NCI-H146 (cell line): ENCODE measurements at places on chromosomes 2 and 18.

GRCh38 chr2:51579412-51579811 is 547.5 kb upstream of the NRXN1 start:
- no peak for DNase-seq

GRCh38 chr2:8522687-8523086 is 159.2 kb upstream of the ID2 start:
- no peak for DNase-seq

DNA sequence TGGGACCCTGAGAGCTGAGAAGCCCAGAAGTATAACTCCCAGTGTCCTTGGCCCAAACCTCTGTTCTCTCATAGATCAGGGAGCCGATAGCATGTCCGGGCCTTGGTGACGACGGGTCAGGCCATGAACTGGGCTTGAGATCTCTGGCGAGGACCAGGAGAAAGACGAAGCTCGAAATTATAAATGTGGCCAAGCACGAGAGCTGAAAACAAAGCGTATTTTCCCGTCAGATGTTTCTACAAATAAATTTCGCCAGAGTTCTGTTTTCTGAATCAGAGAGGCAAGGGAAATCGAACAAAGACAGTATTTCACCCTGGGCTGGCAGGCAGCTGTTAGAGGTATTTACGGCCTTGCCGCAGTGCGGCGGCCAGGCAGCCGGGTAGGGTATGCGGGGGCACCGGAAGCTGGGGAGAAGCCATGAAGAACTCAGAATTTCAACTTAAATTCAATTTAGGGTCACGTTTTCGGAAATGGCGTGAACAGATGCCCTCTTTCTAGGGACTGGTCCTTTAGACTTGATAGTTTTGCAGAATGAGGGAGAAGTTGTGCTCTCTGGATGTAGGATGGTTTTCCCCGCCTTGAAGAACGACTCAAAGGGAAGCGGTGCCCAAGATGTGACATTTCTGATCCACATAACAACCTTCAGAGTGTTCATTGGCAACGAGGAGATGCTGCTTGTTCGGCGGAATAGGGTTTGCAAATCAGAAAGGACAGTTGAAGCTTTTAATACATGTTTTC is 9.6 kb downstream of the HOXD8 start:
- no peak for DNase-seq

GRCh38 chr18:23200756-23201155 is 65.5 kb downstream of the CABLES1 start:
- peak; percentile 95 for DNase-seq

DNA sequence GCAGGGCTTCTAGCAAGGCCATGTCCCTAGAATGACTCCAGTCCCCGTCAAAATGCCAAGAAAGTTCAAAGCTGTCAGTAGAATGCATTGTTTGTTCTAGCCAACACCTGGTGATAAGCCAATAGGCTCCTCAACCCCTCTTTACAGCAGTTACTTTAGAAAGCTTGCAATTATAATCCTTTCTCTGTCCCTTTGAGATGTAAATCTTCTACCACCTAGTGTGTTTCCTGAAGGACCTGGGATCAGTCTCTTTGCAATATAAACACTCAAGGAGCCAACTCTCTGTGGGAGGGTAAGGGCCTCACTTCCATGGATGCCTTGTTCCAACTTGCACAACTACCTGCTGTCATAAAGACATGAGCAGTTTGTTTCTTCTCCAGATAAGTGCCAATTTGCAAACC is 301.8 kb downstream of the NBAS start:
- peak; percentile 74 for DNase-seq

DNA sequence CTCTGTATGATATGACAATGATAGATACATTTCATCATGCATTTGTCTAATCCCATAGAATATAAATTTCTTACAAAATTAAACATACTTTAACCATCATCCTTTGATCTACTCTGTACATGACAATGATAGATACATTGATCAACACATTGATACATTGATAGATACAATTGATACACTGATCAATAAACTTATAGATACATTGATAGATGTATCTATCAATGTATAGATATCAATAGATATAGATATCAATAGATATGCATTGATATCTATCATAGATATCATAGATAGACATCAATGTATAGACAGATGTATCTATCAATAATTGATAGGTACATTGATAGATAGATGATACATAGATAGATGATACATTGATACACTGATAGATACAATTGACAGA is 105.4 kb downstream of the DYM start:
- no peak for DNase-seq

- no peak for DNase-seq
Observed at GRCh38 chr2:70371753-70372152, 69.9 kb upstream of the FAM136A start.

DNA sequence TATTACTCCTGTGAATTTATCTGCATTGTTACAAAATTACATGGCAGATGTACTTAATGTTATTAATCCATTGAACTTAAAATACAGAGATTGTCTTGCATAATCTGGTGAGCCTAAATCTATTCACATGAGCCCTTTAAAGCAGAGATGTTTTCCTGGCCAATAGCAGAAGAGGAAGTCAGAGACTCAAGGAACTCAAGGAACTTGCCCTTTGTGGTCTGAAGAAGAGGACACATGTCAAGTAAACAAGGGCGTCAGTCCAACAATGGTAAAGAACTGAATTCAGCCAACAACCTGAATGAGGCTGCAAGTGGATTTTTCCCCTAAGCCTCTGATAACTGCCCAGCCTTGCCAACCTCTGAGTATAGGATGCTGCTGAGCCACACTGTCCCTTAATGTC is 356.3 kb upstream of the PKDCC start:
- DNase-seq, result no peak

- DNase-seq, result no peak
Observed at GRCh38 chr18:49632588-49632987, 70.7 kb downstream of the LIPG start.

- no peak for DNase-seq
Observed at GRCh38 chr18:36096955-36097354, 29.6 kb upstream of the RPRD1A start.

- no peak for DNase-seq
Observed at GRCh38 chr2:238103465-238104225, 3.5 kb downstream of the ESPNL start.

GRCh38 chr2:240926516-240927389 is 20.6 kb downstream of the CROCC2 start:
- DNase-seq, result no peak

DNA sequence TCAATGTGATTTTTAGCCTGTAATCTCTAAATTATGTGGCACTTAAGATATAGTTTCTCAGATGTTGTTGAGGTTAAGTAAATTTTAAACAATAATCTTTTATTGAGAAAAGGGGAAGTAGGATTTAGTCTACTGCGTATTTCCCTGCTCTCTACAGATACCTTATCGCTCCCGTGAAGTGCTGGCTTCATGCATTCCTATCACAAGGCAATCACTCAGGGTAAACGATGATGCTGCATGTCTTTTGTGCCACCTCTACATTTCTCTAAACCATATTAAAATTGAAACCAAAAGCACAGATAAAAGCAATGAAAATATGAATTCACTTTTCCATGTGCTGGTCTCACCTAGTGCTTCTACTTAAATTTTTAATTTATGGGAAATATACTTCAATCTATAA is 14.4 kb upstream of the RPE start:
- DNase-seq, result no peak
